T-cell (primary cell): ENCODE measurements at places on chromosomes 2 and 18.

DNA sequence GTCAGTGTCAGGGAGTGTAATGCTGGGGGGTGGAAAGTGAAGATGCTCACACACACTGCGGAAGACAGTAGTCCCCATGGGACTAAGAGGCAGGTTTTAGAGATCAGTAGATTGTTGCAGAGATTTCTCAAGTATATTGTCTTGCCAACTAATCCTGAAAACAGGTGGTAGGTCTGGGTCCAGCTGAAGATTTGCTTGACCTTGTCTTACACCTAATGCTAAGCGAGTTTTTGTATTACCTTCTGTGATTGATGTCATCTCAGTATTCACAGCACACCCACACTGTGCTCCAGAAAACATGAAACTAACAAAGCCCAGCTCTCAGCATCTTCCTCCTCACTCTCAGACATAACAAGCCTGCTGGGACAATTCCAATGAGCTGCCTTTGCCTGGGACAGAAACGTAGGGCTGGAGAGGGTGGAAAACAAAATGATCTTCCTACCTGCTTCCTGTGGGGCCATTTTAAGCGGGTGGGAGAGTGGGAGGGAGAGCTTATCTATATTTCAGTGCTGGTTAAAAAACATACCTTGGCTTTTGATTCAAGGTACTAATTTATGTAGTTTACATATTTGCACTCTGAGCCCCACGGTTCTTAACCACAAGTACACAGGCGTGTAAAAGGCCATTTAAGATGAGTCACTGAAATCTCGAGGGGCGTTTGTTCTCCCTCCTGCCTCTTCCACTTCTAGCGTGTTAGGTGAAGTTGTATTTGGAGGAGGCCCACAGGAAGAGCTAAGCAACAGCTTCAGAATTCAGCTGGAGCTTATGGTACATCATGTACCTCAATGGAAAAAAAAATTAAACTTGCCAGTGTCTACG, 23.1 kb upstream of the RBMS1 start:
- DNase-seq: no peak

- DNase-seq: no peak
Observed at GRCh38 chr2:190036071-190036470, 26.5 kb downstream of the MSTN start.

DNA sequence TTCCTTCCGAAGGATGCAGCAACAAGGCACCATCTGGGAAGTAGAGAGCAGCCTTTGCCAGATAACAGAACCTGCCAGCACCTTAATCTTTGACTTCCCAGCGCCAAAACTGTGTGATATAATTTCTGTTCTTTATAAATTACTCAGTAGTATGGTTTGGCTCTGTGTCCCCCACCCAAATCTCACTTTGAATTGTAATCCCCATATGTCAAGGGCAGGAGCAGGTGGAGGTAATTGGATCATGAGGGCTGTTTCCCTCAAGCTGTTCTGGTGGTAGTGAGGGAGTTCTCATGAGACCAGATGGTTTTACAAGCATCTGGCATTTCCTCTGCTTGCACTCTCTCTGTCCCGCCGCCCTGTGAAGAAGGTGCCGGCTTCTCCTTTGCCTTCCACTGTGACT, 899.9 kb downstream of the TRIB2 start:
- no peak for DNase-seq

DNA sequence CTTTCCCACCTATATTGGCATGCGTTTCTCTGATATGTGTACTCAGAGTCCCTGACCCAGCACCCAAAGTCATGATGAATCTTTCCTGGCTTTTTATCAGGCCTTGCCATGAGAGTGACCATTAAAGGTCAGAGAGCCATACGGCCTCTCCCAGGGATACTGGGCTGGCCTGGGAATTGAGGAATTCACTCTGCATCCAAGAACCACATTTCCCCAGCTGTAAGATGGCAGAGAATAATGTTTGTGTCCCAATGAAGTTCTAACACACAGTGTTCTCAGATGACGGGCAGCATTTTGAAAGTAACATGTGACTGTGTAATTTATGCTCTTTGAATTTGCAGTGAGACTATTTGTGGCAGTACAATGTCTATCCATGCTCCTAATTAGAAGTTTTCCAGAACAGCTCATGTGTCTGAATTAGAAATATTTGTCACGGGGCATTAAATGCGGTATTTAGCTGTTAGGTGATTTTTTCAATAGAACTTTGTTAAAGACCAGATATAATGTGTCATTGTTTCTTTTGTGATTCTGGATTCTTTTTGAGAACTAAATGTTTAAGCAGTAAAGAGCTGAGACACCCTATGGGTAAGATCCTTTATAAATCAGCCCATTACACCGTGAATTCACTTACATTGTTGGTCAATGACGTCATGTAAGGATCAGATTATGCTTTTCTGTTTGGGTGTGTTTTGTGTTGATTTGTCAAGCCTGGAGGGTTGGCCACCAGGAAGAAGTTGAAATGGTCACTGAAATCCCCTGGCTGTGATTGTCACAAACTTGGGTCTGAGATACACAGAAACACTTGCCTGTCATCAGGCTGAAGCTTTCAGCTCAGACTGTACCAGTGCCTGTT, 7.3 kb upstream of the SLC3A1 start:
- no peak for DNase-seq

- DNase-seq: no peak
Observed at GRCh38 chr2:204950695-204951346, 405.5 kb downstream of the PARD3B start.

DNA sequence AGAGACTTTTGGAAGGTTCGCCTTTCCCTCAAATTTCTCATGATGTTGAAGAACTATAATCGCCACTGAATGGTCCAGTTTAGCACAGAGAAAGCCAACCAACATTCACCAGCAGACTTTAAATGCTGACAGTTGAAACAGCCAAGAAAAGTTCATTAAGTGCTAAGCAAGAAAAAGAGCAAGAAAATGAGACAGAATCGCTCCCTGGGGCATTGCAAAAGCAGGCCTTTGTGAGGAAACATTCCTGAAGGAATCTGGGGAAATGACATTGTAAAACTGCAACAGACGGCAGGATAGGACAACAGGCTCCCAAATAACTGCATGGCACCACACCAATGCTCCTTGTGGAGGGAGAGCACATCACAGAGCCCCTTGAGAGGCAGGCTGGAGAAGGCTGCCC, 269.3 kb upstream of the ID2 start:
- no peak for DNase-seq

DNA sequence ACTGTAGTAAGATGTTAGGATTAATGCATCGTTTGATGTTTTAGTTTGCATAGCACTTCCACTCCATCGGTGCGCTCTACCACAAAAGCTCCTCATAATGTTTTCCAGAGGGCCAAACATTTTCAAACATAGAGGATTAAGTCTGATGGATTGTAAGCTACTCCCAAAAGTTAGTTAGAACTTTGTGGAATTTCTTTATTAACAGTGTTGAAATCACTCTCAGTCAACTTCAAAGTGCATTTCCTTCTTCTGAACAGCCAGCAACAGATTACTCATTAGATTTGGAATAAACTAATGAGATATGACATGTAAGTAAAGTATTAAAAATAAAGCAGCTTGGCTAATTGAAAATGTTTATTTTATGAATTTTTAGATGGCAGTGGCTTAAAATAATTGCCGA, 30.1 kb upstream of the CTAGE1 start:
- DNase-seq: no peak

DNA sequence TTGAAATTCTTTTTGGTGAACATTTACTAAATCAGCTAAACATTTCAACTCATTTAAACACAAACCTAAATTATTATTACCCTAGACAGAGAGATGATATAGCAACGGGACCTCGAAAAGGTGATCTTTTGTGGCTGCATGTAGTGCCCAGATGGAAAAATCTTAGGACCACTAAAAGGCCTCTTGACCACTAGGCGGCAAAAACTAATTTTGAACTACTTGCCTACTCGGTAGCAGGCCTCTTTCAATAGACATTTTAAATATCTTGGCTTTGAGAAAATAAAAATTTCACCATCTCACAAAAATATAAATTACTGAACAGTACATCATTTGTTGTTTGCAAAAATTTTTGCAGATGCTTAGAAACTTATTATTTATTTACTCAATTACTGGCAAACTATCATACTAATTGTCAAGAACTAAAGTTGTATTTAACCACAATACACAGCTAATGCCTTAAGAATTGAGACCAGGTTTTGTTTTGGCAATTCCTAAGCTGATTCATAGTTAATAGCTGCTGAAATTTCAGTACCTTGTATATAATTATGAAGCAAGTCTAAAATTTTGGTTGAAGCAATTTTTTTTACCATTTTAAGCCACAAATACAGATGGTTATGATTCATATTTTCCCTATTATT, 9.4 kb downstream of the COL3A1 start:
- no peak for DNase-seq

GRCh38 chr2:133835821-133836619, 267.8 kb upstream of the NCKAP5 start:
- no peak for DNase-seq

- no peak for DNase-seq
Observed at GRCh38 chr2:3598912-3599854, 4.3 kb downstream of the COLEC11 start.

- DNase-seq: no peak
Observed at GRCh38 chr2:151761193-151761592, 26.9 kb upstream of the NEB start.

GRCh38 chr18:3546106-3546505, 96.1 kb downstream of the TGIF1 start:
- DNase-seq: no peak

DNA sequence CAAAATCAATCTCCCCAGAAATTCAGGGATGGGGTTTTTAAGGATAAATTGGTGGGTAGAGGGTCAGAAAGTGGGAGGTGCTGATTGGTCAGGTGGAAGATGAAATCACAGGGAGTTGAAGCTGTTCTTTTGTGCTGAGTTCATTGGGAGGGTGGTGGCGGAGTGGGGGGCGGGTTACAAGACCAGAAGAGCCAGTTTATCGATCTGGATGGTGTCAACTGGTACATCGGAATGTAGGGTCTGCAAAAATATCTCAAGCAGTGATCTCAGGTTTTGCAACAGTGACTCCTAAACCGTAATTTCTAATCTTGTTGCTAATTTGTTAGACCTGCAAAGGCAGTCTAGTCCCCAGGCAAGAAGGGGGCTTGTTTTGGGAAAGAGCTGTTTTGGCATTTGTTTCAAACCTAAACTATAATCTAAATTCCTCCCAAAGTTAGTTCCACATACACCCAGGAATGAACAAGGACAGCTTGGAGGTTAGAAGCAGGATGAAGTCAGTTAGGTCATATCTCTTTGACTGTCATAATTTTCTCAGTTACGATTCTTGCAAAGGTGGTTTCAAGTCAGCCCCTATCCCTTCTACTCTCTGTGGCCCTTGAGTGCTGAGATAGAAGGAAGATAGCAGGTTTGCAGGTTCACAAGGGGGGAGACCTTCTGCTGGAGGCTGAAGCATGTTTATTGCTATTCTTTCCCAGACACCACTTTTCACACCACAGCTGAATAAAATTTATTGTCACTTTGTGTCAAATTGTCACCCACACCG, 12.3 kb upstream of the CXXC1 start:
- no peak for DNase-seq

- DNase-seq: no peak
Observed at GRCh38 chr2:207337234-207338219, 171.8 kb upstream of the KLF7 start.

DNA sequence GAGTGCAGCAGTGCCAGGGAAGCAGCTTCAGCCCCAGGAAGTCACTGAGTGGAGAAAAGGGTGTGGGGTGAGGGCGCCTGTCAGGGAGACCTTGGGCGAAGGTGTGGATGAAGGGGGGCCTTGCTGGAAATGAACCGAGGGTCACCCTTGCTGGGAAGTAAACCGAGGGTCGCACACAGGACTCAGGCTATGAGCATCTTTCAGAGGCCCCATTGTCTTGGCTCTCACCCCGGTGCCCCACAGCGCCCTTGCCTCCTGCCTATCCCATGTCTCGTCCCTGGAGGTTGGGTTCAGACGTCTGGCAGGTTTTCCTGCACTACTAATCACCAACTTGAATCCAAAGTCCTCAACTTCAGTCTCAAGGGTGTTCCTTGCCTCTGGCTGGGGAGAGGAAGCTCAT, 122.8 kb upstream of the PXDN start:
- no peak for DNase-seq

- no peak for DNase-seq
Observed at GRCh38 chr2:134407154-134407890, 153.4 kb downstream of the MGAT5 start.

DNA sequence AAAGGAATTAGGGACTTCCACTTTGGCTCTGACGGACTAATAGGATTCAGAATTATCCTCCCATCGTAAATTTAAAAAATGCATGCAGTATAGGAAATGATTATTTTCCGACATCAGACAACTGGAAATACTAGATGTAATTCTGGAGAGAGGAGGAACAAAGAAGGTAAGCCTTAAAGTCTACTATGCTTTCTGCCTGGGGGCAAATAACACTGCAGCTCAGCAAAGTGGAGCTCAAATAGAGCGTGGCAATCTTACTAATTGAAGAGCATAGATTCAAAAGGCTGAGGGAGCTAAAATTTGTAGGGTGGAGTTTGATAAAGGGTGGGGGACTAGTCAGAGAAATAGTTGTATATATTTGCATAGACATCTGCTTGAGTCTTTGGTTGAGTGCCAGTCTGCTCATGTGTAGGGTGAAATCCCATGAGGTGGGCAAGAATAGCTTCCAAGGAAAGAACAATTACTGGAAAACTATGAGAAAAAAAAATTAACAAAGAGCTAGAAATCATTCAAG, 23.8 kb downstream of the COPS8 start:
- no peak for DNase-seq

GRCh38 chr2:226483143-226483542, 316.5 kb downstream of the IRS1 start:
- no peak for DNase-seq

DNA sequence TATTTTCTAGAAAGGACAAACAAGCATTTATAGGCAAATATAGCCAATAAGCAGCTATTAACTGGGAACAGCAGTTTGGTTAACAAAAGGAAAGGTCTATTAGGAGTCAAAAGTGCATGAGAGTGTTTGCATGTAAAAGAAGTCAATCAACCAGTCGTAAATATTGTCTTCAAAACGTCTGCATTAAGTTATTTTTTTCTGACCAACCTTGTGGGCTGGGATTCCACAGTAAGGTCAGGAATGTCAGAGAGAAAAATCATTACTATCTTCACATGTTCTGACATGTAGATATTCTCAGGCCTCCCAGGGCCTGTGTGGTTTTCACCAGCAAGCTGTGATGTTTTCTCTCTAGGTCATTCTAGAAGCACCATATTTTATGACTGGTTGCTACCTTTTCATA, 922.5 kb downstream of the SUCLG1 start:
- DNase-seq: no peak

GRCh38 chr2:200051611-200051945, 96.2 kb downstream of the MAIP1 start:
- DNase-seq: no peak

DNA sequence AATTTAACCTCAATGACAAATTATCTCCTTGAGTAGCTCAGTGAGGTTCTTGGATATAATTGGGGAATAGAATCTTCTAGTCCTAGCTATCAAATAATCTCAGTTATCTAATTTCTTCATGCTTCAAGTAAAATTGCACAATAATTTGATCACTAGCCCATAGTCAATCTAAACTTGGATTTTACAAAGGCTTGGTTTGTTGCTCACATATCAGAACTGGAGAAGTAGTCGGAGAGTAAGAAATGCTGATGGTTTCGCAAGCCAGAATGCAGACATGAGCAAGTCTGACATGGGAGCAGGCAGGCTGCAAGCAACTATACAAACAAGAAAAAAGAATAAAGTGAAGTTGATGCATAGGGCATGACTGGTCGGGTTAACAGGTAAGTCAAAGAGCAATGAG, 11.7 kb upstream of the PDE11A start:
- DNase-seq: no peak

- DNase-seq: no peak
Observed at GRCh38 chr2:10033251-10034006, 9.9 kb upstream of the KLF11 start.

GRCh38 chr2:217934321-217935131, 68.3 kb downstream of the TNS1 start:
- DNase-seq: no peak
